Liver (tissue), 10 donors: ENCODE measurements at places on chromosomes 5 and 9.

GRCh38 chr5:91125916-91126315 is 257.2 kb downstream of the ARRDC3 start:
- no peak for DNase-seq

GRCh38 chr5:65355301-65355700 is 126.4 kb downstream of the ADAMTS6 start:
- DNase-seq = no peak

DNA sequence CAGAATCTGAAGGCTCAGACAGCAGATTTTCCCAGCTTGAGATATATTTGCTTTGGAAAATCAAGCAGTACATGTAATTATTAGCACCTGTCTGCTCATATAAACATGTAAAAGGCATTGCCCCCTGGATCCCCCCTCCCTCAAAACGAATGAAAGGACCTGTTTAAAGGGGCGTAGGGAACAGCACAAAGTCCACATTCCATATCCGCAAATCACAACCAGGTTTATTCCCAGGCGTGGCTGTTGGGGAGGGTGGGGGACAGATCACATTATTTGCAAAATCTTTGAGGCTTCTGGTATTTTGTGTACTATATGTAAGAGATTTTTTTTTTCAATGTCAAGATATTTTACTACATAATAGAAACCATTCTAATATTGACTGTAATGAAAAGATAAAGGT is 8.7 kb upstream of the MRPS2 start:
- no peak for DNase-seq

- DNase-seq = no peak
Measured at GRCh38 chr9:131682261-131682660, 57.6 kb downstream of the RAPGEF1 start.

- DNase-seq = no peak
Measured at GRCh38 chr5:38867416-38867815, 21.6 kb downstream of the OSMR start.

GRCh38 chr9:123792501-123792900 is 137.4 kb downstream of the DENND1A start:
- DNase-seq = no peak

GRCh38 chr5:172575416-172575815 is 65.6 kb upstream of the NEURL1B start:
- DNase-seq = no peak

GRCh38 chr5:76403766-76404222 is 709 bp downstream of the IQGAP2 start:
- peak; percentile 78 for DNase-seq

DNA sequence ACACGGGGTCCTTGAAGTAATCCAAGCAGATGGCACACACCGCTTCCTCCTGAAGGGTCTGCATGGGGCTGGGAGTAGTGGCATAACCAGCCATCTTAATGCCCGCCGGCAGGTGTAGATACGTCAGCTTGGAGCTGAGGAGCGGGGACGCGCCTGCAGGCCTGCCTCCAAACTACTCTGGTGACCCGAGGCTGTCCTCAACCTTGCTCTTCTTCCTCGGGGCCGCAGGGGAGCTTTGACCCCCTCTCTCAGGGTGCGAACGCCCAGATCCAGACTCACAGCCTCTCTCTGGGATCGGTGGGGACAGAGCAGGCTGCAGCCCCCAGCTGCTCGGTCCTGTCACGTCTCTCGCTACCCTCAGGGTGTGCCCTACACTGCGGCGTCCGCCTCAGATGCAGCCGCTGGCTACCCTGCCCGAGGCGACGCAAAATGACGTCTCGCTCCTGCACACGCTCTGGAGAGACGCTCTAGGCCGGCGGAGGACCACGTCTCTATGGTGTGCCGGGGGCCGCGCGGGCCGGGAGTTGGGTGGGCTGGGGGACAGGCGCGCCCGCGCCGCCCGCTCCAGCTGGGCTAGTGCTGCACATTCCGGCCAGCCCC is at the start of gene TRIM52:
Gene TRIM52 (minus strand): TSS at position 424 of the 600 bp plus-strand sequence. CDS start 330 bp downstream, at position 94.
- DNase-seq = peak; percentile 92

DNA sequence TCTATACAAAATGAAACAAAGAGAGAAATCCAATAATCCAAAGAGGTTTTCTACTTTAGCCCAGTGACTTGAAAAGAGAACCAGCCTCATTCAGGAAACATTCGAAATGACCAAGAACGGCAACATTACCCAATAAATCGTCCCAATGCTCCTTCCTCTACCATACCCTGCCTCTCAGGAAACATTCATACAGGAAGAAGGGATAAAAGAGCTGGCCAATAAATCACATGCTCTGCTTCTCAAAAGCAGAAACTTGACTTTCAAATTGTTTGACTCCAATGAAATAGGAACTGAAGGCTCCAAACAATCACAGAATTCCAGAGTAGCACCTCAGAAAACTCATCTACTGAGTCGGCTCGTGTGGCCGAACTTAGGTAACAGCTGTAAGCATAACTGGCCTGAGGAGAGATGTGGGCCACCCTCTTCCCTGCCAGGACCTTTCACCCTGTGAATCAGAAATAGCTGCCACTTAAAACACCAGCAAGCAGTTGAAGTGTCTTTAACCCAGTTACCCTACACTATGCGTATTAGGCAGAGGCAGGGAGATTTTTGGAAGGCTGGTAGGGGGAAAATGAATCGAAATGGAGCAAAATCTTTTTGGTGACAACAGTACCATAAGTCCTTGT is 14.6 kb downstream of the ARL15 start:
- DNase-seq = no peak

GRCh38 chr5:15326932-15327331 is 173.0 kb upstream of the FBXL7 start:
- DNase-seq = no peak

GRCh38 chr9:122377241-122378164 is 6.7 kb downstream of the PTGS1 start:
- no peak for DNase-seq

DNA sequence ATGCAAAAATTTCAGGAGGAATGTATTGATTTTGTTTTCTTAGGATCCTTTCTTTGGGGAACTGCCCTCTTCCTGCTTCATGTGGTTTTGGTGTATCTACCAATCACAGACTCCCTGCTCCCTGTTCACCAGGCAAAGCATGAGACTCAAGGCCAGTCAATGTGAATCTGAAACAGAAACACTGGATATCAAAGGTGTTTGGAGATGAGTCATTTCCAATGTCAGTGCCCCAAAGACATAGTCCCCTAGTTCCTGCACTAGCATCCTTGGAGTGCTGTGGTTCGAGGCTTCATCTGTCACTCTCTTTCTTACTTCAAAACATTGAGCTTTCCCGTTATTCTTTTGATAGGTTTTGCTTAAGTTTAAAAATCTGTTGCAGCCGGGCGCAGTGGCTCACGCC is 8.1 kb downstream of the PPP3R2 start:
- no peak for DNase-seq

GRCh38 chr9:127862075-127863011 is 7.9 kb upstream of the ENG start:
- DNase-seq = peak; percentile 66

- DNase-seq = no peak
Measured at GRCh38 chr9:78896479-78896878, 599.6 kb downstream of the PSAT1 start.

- no peak for DNase-seq
Measured at GRCh38 chr5:172452398-172453205, 1.7 kb downstream of the SH3PXD2B start.

DNA sequence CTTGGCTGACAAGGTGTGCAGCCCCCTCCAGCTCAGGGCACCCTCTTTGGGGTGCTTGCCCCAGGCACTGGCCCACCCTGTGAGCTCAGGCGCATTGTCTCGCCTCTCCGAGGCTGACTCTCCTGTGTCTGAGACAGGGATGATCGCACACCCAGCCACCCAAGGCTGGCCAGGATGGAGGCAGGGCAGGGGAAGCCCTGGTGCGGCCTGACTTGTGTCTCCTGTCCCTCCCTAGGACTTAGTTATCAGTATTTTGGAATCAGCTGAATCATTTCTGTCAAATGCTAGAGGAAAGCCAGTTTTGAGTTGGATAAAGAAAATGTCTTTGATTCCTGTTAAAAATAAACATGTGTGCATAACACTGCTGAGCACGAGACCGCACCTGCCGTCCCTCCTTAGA is 2.5 kb upstream of the DBH start:
- no peak for DNase-seq

DNA sequence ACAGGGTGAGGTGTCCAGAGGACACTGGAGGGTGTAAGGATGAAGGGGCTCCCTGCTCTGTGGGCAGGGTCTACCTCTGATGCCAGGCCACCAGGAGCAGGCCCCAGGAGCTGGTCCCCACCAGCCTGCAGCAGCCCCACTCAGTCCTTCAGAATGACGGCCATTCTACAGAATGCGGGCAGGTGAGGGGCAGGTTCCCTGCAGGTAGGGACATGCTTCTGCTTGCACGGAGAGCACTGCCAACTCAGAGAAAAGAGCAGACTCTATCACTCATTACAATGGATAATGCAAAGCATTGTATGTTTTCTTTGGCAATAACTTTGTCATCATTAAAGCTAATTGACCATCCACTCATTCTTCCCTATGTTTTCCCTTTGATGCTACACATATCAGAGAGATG is 39.0 kb downstream of the DDX31 start:
- DNase-seq = no peak

- DNase-seq = no peak
Measured at GRCh38 chr5:104223885-104224773, 661.5 kb upstream of the NUDT12 start.

DNA sequence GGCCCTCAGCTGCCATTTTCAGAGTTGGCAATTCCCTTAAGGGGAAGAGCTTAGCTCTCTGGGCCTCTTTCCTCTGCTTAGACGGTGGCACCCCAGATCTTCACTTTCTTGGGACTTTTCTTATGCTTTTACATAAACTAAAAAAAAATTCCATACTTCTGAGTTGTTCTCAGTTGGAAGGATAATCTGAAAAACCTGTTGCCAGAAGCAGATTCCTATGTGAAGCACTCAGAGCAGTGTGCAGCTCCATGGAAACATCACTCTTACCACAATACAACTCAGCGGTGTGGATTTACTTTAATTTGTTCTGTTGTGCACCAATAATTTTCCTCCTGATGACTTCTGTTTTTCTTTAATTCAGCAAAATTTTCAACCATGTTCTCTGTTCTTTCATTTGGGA is 44.1 kb upstream of the MROH2B start:
- no peak for DNase-seq
